Daoy (cell line): ENCODE measurements at places on chromosomes 1 and 21. TPM values are rescaled to one million over a fixed set of nuclear protein-coding genes. Genes with fewer than 3 reads are reported as not detected.

DNA sequence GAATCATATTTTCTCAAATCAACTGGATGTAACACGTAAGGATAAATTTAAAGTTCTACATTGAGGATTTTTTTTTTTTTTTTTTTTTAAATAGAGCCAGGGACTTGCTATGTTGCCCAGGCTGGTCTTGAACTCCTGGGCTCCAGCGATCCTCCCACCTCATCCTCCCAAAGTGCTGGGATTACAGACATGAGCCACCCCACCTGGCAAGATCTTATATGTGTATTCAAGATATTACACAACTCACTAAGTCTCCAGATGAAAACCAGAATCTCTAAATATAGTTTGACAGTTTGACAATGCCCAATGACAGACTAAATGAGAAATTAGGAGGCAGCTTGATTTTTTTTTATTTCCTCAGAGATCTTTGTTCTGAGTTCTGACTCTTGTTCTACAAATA is 6.8 kb downstream of the YY1AP1 start:
- DNase-seq, result no peak

TAF1A gene
- 36.3 and 51.9 TPM in 2 replicates for total RNA-seq

OR2L13 gene
- total RNA-seq, result 0.06 TPM in 1 of 2 replicates, not detected in the other

DNA sequence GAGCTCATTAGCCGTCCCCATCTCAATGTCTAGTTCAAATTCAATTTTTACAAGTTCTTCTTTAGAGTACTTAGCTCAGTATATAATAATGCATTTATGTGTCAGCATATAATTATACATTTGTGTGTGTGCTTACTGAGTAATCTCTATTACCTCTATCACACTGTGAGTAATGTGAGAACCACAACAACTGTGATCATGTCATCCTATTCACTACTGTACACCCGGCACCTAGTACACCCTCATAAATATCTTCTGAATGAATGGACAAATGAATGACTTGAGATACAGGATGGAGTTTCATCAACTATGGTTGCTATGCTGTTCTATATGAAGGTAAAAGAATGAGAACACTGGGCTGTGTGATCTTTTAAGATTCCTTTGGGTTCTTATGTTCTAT is 124.0 kb downstream of the GPATCH2 start:
- peak; percentile 39 for DNase-seq
